ENCODE measurements at places on chromosomes 13 and 19. TPM values are rescaled to one million over a fixed set of nuclear protein-coding genes. Genes with fewer than 3 reads are reported as not detected.

Gene DIAPH3
- 2.6 TPM for total RNA-seq

Gene MCOLN1
- total RNA-seq = 5.8 TPM

Gene ZNF229
- 6.6 TPM for total RNA-seq

Gene CBLC
- total RNA-seq = not detected

Gene TLE6
- total RNA-seq = 30.3 TPM

Gene RAB3A
- 13.0 TPM for total RNA-seq

Gene KLF1
- total RNA-seq = 2.2 TPM

Gene CDKN2D
- total RNA-seq = 11.1 TPM

Gene ONECUT3
- not detected for total RNA-seq

Gene RGL3
- 29.2 TPM for total RNA-seq

Measured in cardiac muscle cell (in vitro differentiated cells and primary cell).